ENCODE measurements at places on chromosomes 13 and 19.

DNA sequence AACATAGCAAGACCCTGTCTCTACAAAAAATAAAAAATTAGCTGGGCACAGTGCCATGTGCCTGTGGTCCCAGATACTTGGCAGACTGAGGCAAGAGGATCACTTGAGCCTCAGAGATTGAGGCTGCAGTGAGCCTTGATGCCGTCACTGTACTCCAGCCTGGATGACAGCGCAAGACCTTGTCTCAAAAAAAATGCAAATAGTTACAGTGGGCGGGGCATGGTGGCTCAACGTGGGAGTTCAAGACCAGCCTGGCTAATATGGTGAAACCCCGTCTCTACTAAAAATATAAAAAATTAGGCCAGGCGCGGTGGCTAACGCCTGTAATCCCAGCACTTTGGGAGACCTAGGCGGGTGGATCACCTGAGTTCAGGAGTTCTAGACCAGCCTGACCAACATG is 8.5 kb downstream of the PGLS start:
- no peak for DNase-seq

GRCh38 chr13:92097337-92097903 is 699.0 kb downstream of the GPC5 start:
- no peak for DNase-seq

DNA sequence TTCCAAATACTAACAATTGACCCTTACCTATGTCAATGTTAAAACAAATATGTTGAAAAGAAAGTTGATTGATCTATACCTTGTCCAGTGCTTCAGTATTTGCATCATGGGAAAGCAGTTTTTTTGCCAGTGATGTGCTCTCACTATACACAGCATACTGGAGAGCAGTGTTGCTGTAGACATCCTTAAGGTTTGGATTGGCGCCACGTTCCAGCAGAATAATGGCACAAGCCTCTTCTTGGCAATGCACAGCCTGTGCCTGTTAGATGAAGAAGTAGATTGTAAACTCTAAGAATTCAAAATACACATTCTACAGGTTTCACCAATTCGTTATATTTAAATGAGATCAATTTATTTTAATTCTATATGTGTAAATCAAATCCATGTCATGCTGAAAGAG is 43.9 kb upstream of the C1QTNF9B start:
- no peak for DNase-seq

- no peak for DNase-seq
These were observed 489 bp upstream of the ZNF653 start for GRCh38 chr19:11506101-11506555.

DNA sequence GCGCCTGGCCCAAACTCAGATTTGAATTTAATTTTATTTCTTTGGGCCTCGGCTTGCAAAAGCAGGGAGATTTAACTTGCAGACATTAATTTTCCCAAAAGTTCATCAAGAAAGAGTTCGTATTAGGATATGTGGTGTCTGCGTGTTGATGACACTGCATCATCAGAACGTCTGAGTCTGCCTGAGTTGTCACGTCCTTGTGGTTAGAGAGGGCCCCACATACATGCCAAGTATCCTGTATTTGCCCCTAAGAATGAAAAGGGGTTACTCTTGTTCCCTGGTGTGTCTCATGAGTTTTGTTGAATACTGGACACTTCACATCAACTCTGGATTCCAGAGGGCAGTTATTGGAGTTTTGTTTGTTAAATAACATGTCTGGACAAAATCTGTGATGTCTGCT is 5.6 kb upstream of the TEX29 start:
- no peak for DNase-seq

DNA sequence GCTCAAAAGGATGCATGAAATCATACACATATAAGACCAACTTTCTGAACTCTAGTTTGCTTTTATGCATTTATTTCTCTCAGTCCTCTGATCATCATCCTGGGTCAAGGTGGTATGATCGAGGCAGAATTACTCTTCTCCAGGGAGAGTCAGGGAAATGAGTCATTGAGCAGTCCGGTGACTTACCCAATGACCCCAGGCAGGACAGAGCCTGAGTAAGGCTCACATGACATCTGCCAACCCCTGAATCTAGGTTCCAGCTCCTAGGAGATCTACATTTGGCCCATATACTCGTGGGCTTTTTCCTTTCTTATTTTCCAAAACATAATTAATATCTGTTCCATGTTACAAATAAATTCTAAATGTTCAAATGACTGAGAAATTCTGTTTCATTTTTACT is 502.3 kb downstream of the FOXO1 start:
- DNase-seq: no peak

DNA sequence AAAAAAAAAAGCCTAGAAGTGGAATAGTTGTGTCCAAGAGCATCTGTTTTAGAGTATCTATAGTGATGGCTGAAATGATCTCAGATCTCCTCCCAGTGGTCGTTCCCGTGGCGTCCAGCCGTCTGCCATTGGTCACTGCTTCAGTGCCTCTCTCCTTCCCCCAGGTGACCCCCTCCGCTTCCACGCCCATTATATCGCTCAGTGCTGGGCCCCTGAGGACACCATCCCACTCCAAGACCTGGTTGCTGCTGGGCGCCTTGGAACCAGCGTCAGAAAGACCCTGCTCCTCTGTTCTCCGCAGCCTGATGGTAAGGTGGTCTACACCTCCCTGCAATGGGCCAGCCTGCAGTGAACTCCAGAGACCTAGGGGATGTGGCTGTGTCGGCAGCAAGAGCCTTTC is 1.9 kb downstream of the TSEN34 start:
- no peak for DNase-seq

- DNase-seq: no peak
These were observed 354.6 kb downstream of the DNAJC15 start for GRCh38 chr13:43377973-43378372.

GRCh38 chr13:110664673-110665072 is 41.2 kb downstream of the CARS2 start:
- DNase-seq: no peak

- no peak for DNase-seq
These were observed 128.4 kb downstream of the DPF1 start for GRCh38 chr19:38095411-38096308.

DNA sequence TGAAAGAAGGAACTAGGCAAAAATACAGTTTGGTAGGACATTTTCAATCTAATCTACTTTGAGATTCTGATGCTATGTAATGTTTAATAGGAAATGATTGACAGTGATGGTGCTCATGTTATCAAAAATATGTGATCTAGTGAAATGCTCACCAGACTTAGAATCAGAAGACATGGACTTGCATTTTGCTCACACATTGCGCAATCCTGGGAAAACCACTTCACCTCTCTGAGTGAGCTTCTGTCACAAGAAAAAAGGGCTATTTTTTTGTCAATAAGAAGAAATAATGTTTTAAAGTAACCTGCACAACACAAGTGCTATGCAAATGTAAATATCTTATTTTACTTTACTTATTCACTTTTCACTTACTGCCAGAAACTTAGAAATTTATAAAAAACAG is 380.9 kb upstream of the HTR2A start:
- no peak for DNase-seq

DNA sequence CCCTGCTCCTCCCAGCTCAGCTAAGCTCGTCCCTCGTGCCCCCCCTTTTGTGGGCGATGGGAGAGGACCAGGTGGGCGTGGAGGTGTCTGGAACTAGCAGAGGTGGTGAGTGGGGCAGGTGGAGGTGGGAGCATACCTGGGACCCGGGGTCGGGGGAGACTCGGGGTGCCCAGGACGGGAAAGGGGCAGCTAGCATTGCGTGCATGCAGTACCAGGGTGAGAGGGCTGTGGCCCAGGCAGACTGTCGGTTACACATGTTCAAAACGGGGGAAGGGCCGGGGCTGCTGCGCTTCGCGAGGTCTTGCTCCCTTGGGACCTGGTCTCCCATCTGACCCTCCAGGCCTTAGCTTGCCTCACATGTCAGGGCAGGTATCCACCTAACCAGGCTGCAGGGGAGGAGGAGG is 9.1 kb downstream of the TLE5 start:
- no peak for DNase-seq

GRCh38 chr13:67806796-67807195 is 576.7 kb upstream of the PCDH9 start:
- no peak for DNase-seq

DNA sequence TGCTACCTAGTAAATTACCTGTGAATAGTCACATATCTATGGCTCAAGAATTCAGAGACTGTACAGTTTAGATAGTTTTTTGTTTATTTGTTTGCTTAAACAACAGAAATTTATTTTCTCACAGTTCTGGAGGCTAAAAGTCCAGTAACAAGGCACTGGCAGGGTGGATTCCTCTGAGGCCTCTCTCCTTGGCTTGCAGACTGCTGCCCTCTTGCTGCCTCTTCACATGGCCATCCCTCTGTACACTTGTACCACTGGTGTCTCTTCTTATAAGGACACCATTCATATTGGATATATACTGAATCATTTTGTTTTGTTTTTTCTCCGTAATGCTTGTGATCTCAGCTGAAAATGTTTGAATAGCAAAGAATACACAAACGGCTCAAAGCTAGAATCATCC is 56.4 kb upstream of the MIR17HG start:
- DNase-seq: no peak

GRCh38 chr13:33125821-33126570 is 109.8 kb downstream of the KL start:
- DNase-seq: no peak

DNA sequence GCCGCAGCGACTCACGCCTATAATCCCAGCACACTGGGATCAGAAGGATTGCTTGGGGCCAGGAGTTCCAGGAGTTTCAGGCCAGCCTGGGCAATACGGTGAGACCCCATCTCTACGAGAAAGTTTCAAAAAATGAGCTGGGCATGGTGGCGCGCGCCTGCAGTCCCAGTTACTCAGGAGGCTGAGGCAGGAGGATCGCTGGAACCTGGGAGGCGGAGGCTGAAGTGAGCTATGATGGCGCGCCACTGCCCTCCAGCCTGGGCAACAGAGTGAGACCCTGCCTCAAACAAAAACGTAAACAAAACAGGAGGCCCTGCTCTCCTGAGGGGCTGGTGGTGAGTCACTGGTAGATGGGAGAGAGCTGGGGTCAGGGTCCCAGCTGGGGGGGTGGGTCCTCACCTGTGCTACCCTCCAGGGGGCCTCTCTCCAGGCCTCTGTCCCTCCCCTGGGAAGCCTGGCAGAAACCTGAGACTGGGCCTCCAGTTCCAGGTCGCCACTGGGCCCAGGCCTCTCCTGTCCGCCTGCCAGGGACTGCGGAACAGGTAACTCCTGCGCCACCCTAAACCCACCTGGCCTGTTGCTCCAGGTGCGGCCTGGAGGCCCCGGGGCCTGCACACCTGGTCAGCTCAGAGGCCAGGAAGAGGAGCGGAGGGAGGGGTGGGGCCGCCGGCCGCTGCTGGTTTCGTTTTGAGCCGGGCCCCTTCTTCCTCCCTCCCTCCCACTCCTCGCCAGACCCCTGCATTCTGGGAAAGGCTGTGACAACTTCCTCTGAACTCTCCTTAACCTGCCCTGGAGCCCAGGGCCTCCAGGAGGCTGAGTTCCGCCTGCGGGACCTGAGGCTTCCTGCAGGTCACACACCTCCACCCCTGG is 17.2 kb upstream of the ZBTB7A start:
- no peak for DNase-seq

DNA sequence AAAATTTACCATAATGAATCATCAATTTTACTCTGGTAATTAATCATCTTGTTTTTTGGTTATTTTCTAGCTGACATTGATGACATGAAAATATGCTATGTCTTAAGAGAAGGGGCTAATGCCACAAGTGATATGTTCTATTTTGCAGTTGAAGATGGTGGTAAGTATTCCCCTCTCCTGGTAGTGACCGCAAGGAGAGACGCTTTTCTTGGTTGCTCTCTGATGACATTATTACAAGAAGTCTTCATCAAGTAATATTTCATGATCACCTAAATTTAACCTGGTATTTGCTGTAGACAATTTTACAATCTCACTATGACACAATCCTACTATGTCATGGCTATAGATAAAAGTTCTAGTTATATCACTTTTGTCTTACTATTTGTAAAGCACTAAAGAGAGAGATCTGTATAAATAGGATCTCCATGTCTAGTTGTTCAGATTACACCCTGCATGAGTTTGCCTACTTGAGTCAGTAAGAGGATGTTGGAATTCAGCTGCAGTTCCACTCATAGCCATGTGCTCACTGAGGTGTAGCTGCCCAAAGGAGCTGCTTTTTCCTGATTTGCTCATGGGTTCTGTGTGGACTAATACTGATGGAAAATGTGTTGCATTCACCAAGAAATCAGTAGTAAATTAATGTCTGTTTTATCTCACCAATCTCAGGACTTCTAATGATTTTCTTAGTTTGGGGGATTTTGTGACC is 10.9 kb downstream of the FREM2 start:
- DNase-seq: no peak

GRCh38 chr13:23392313-23392712 is 41.2 kb downstream of the SACS start:
- no peak for DNase-seq

DNA sequence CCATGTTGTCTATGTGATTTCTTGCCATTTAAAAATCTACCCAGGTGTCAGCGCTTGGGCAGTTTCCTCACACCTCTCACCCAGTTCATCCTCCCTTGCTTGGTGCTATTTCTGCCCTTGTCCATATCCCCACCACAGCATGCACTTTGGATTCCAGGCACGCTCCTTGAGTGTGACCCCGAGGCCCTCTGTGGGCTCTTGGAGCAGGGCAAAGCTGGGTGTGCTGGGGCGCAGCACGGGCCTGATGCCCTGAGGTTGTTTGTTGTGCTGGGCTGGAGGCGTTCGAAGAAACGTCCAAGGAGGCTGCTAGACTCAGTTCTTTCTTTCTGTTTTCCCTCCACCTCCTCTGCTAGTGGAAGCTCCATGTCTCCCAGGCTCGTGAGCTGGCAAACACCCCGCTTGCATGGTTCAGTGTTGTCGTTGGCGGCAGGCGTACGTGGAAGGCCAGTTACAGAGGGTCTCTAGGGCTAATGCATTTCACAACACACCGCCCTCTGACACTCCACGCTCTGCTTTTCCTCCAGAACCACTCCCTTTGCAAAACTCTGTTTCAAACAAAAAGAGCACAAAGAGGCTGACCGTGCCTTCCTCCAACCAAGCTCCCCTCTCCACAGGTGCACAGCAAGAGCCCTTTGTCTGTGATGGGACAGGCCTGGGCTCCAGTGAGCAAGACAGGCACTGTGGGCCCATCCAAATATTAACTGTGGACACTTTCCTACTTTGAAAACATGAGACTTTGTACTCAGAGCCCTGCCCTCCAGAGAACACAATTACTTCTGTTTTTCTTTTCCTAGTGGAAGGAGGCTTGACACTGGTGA is 117.7 kb upstream of the GJB6 start:
- DNase-seq: no peak

GRCh38 chr19:39122934-39123731 is 2.5 kb upstream of the PAK4 start:
- no peak for DNase-seq

- no peak for DNase-seq
These were observed 237.2 kb upstream of the SPRY2 start for GRCh38 chr13:80577926-80578670.

DNA sequence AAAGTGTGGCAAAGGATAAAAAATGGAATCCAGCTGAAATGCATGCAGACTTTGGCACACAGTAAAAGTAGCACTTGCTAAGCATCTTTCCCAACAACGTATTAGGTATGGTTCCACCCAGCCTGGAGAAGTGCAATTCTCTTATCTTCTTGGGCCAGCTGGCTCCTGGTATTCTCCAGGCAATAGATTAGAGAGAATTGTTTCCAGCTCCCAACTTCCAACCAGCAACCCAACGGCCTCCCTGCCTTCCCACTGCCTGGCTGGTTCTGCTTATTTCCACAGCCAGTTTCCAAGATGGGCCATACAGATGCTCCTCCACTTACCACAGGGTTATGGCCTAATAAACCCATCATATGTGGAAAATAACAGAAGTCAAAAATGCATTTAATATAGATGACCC is 133.4 kb downstream of the OXGR1 start:
- DNase-seq: no peak

- no peak for DNase-seq
These were observed 19.5 kb upstream of the ATP8A2 start for GRCh38 chr13:25352230-25352629.

- DNase-seq: no peak
These were observed 61.6 kb downstream of the LRCH1 start for GRCh38 chr13:46614582-46614981.

Data from natural killer cell treated with Interleukin-12 subunit alpha and Interleukin-12 subunit beta and Interleukin-15 and Interleukin-18, amount 100 ng/mL, for 72 hours (primary cell).